ENCODE measurements at places on chromosomes 6 and 20.

DNA sequence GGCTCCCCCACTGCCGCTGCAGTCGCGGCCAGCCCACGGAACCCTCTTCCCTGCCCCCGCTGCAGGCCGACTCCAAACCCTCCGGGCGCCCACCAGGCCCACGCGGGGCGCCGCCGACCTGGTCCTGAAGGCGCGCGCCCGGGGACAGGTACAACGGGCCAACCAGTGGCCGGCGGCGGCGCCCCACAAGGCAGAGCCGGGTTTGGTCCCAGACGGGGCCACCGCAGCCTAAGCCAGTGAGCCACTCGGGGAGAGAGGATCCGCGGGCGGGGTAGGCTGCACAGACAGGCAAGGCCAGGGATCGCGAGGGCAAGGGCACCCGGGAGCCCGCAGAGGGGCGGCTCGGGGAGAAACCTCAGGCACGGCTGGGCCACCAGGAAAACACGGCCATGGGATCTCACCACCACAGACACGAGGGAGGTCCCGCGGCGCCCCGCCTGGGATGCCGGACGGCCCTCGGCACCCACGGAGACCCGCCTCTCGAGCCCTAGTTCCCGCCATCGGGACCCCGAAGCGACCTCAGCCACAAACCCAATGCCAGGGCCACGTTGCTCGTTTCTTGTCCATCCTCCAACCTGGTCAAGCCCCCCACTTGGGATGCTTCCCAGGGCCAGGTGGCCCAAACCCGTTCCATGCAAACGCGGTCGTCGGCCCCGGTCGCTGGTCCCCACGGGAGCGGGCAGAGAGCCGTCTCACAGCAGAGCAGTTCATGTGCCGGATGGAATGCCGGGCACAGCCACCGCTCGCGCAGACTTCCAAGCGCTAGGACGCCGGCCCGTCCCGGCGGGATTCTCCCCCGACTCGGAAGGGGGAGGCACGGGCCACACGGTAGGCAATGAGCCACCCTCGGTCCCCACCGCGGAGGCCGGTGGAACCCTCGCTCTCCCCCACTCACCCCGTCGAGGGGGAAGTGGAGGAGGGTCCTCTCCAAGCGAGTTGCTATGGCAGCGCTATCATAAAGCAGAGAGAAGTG, 1956.6 kb upstream of the DEFB115 start:
- DNase-seq = no peak

DNA sequence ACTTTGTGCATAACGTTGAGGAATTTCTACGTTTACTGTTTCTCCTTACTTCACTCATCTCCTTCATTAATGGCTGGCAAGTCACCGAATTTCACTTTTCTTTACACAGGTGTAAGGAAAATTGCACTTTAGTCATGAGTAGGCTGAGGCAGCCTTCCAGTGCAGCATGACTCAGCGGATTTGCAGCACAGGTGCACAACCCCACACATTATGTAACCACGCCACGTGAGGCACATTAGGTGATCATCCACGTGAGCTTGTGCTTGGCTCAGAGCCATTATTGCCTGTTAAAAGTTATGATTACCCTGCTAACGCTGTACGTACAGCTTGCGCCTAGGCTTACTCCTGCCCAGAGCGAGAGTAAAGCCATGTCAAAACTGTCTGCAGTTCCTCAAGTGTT, 158.8 kb downstream of the NKAIN2 start:
- no peak for DNase-seq

GRCh38 chr20:34095825-34096224, 16.2 kb downstream of the EIF2S2 start:
- no peak for DNase-seq

DNA sequence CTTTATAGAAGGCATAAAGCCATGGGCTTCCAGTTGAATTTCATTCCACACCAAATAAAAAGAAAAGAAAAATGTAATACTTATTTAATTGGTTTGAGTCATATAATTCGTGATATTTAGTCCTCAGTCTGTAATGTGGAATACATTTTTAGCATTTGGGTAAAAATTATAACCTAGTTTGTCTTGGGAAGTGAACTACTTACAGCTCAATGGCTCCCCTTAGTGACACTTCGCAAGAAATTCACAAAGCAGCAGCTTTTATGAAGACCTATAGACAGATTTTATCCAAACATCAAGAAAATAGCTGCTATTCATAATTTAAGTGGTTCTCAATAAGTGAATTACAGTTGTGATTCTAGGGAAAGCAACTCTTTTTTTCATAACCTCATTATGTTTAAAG, 72.1 kb downstream of the RSPO3 start:
- peak; percentile 65 for DNase-seq

- DNase-seq = no peak
Observed at GRCh38 chr6:28001751-28002150, 44.7 kb downstream of the OR2B6 start.
